ENCODE measurements at places on chromosomes 2 and 18.

DNA sequence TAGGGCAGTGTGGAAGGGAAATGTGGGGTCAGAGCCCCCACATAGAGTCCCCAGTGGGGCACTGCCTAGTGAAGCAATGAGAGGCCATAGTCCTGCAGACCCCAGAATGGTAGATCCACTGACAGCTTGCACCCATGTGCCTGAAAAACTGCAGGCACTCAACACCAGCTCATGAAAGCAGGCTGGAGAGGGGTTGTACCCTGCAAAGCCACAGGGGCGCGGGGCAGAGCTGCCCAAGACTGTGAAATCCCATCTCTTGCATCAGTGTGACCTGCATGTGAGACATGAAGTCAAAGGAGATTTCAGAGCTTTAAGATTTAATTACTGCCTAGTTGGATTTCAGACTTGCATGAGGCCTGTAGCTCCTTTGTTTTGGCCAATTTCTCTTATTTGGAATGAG, 224.0 kb downstream of the TXNL1 start:
- no peak for DNase-seq

GRCh38 chr2:80722803-80723202, 418.3 kb upstream of the LRRTM1 start:
- DNase-seq: no peak

DNA sequence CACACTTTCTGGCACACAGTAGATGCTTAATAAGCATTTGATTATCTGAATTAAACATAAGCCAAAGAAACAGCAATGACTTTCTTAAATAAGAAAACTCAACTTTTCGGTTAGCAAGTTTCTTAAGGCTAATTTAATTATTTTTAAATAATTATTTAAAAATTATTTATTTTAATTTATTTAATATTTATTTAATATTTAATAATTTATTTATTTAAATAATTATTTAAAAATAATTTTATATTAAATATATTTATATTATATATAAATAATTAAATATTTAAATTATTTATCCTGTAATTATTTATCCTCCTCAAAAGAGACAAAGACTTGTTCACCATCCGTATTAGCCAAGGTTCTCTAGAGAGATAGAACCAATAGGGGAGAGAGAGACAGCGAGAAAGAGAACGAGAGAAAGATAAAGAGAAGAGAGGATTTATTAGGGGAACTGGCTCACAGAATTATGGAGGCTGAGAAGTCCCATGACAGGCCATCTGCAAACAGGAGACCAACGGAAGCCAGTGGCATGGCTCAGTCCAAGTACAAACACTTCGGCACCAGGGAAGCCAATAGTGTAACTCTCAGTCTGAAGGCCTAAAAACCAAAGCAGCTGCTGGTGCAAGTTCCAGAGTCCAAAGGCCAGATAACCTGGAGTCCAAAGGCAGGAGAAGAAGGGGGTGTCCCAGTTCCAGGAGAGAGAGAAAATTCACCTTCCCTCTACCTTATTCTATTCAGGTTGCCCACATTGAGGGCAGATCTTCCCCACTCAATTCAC, 125.3 kb downstream of the METTL8 start:
- DNase-seq: no peak

DNA sequence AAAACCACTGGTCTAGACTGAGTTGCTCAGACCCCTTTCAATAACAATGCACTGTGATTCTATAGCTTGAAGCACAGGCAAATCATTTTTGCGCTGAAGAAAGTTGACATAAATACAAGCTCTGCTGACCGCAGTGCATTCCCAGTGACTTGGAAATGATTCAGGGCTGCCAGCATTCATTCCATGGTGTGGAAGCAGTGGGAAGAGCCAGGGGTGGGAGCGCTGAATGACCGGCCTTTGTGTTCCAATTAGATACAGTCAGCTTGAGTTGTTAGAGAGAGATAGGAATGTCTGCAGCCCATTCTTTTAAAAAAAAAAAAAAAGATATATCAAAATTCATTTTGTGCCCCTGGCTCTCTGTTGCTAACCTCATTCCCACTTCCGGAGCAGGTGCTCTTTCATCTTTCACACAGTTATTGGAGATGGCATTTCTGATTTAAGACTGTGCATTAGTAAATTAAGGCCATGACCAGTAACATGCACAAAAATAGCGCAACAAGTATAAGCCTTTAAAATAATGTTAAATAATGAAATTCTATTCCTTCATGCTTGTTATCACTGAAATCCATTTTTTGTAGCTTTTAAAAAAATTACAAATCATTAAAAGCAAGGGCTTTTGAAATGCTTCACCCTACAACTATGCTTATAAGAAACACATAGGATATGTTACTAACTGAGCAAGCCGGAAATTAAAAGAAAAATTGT, 59.4 kb upstream of the CTLA4 start:
- no peak for DNase-seq

DNA sequence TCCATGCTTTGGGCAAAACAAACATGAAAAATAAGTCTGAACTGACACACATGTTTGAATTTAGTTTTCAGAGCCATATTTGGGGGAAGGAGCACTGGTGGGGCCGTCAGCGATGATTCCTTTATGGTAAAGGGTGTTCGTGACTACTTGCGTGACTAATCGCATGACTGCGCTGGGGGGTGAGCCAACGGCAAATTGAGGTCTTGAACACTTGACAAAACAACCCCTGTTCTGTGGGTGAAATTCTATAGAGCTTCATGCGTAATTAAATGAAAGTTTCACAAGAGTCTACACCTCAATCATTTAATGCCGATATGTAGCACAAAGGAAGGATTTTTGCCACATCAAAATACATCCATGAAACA, 127.5 kb upstream of the CYP1B1 start:
- DNase-seq: no peak

- DNase-seq: no peak
Observed at GRCh38 chr2:8030573-8031303, 651.1 kb upstream of the ID2 start.

GRCh38 chr2:237139123-237139675, 53.5 kb downstream of the COPS8 start:
- no peak for DNase-seq

GRCh38 chr2:125281242-125281641, 1256.2 kb downstream of the CNTNAP5 start:
- no peak for DNase-seq

- DNase-seq: no peak
Observed at GRCh38 chr2:226407135-226407534, 392.5 kb downstream of the IRS1 start.

GRCh38 chr2:140550821-140551220, 1580.0 kb downstream of the LRP1B start:
- DNase-seq: no peak

GRCh38 chr2:234133004-234133403, 82.5 kb downstream of the SPP2 start:
- no peak for DNase-seq

DNA sequence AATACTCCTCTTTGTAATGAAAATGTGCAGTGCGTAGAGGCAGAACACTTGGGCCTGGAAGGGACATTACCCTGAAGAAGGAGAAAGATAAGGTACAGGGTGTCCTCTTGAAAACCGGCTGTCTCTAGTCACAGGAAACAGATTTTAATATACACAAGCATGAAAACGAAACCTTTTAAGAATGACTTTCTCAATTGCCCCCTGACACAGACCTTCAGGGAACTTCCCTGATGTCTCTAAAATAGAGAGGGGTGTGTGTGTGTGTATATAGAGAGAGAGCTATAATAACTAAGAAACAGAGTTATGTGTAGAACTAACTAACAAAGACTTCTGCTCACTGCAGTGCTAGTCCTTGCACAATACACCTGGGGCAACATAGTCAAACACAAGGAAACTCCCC, 780.0 kb downstream of the CNTNAP5 start:
- no peak for DNase-seq

DNA sequence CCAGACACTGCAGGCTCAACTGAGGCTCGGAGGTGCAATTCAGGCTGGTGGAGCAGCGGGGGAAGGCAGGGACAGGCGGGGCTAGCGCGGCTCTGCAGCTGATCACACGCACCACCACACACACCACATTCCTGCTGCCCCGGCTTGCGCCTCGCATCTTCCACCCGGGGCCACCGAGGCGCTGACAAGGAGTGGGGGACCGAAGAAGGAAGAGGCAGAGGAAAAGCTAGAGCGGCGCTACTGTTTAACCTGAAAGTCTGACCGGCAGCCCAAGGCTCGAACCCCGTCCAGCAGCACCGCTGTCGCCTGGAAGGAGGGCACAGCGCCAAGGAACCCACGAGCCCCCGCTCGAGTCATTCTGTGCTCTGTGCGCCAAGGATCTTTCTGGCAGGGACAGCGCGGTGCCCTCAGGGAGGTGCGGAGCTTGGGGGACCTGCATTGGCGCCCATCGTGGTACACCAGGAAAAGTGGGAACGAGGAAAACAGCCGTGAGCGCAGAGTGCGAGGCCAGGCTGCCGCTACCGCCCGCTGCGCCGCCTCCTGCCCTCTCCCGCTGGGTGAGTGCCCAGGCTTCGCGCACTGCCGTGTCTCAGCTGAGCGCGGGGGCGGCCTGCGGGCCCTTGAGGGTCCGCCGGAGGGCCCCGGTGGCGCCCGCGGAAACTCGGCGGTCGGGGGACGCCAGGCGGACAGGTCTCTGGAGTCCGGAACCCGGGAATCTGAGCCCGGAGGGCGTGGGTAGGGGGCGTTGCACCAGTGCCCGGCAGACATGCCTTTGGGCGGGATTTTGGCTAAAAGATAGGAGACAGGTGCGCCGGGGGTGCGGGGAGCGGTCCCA, 860 bp upstream of the KCNJ3 start:
- no peak for DNase-seq

DNA sequence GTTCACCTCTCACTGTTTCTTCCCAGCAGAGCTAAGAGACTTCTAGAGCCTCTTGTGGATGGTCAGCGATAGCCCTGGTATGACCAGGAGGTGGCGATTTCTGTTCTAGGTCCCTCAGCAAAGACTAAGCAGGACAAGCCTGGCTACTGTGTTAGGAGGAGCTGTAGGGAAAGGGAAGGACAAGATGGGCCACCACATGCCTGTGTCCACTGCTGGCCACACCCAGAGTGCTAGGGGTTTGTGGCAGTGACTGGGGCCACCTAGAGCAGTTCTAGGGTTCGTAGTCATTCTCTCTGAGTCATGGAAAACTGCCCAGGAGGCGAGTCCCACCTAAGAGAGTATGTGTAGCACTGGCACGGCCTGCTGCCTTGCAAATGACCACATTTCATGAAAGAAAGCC, 179.4 kb downstream of the ALPK2 start:
- no peak for DNase-seq

DNA sequence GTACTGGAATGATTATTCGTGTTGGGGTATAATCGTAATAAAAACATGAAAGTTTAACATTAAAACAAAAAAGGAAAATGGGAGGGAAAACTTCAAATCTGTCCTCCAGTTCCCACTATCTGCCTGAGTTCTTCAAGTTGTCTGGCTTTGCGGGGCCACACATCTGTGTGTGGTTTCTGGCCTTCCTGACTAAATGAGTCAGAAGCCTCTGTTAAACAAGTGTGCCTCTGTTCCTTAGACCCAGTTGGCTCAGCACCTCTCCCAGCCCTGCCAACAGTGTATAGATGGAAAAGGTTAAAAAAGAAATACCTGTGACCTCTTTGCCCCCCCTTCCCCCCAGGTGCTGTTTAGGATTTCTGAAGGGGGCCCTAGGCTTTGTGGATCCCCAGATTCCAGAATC, 30.2 kb downstream of the XDH start:
- no peak for DNase-seq

GRCh38 chr2:74585406-74586185, 31.1 kb downstream of the DOK1 start:
- DNase-seq: no peak

Measured in esophagus squamous epithelium (tissue), 5 donors.